ENCODE measurements at places on chromosomes 1 and 21.
A peak's percentile ranks its signal among the peaks of the same experiment; 100 is the strongest.

- DNase-seq = no peak
These were observed 142.6 kb downstream of the DENND1B start for GRCh38 chr1:197632651-197633050.

DNA sequence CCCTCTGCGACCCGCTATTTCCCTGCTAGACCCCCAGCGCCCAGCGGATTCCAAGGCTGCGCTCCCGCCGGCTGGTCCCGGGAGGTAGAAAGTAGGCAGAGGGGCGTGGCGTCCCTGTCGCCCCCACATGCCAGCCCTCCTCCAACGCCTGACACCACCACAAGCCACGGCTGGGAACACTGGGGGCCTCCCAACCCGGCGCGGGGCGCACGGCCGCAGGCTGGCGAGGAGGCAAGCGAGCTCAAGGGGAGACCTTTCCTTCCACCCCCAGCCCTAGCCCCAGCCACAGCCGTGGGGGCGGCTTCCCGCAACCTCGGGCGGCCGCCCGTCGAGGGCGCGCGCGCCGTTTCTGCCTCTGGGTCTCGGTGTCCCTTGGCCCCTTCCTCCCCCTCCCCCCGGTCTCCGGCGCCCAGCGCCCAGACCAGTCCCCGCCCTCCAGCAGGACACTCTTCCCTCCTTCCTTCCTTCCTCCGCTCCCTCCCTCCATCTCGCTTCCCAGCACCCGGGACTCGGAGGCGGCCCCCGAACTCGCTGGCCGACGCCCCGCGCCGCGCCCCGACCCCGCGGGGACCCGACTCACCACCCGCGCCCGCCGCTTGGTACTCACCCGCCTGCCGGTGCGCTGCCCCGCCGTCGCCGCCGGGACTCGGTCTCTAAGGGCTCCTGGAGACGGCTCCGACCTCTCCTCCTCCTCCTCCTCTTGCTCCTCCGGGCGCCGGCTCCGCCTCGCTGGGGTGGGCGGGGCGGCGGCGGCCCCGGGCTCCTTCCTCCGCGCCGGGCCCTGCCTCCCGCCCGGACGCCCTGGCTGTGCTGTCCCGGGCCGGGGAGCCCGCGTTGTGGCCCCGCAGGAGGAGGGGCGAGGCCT lies at the start of gene GNG12:
TSS of gene GNG12 (minus strand) at position 731 of the 865 bp plus-strand sequence. CDS start 125,781 bp downstream, outside the sequence.
- peak; percentile 63 for DNase-seq

- DNase-seq = no peak
These were observed 53.7 kb upstream of the CACYBP start for GRCh38 chr1:174946031-174946430.

DNA sequence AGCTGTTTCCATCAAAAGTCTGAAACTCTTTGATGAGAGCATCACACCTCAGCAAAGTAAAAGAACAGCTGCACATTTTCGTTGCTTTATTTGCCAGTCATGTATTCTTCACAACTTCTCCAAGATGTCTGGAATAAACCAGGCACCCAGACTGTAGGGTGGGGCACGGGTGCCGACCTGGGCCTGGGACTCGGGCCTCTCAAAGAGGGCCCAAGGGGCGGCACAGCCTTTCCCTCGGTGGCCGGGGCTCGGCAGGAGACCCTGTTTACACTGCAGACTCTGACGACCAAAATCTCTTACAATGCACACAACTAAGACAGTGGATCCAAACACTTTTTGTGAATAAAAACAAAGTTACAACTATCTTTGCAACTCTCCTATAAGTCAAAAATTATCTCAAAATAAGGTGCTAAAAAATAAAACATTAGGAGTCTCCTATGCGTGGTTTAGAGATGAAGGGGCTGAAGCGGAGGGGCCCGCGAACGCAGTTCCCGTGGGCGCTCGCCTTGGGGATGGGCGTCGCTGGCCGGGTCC lies 696 bp downstream of the LSS start:
- DNase-seq = no peak

DNA sequence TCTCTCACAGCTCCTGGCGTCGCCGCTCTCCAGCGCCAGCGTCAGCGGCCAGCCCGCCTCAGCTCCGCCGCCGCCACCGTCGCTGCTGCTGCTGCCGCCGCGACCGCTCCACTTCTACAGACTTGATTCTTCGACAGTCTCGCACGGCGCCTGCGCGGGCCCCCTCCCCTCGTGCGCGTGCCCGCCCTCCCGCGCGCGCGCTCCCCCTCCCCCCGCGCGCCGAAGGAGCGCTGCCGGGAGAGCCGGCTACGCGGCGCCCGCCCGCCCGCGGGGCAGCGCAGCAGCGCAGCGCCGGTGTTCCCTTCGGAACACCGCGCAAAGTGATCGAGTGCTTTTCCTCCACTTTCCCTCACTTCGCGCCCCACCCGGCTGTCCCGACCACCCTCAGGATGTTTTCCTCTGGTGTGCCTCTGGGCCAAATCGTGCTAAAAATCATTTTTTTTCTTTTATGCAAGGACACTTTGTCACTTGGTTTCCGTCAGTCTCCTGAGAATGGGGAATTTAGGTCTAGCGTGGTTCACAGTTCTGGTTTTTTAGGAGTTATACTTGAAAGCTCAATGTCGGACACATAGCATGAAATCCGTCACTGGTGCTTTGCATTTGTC lies at the start of gene IRF2BP2:
TSS of gene IRF2BP2 (minus strand) at position 118 of the 605 bp plus-strand sequence. CDS start 684 bp downstream, outside the sequence.
- DNase-seq = peak; percentile 77

DNA sequence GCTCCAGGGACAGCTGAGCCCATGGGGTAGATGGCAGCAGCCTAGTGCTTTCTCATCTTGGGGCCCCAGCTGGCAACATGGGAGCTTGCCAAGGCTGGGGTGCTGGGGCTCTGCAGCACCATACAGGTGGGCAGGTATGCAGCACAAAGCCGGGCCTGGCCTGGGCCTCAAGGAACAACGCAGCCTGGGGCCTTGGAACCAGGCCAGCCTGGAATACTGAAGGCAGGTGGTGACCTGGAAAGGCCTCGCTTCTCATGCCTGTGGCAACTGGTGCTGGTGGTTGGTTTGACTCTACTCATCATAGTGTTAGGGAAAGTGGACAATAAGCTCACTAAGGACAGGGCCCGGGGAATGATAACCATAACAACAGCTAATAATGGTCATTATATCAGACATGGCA lies 27.0 kb upstream of the SDHB start:
- DNase-seq = no peak

GRCh38 chr1:91734761-91735160 lies 151.2 kb downstream of the TGFBR3 start:
- DNase-seq = no peak

GRCh38 chr1:212641956-212642355 lies 33.4 kb downstream of the ATF3 start:
- no peak for DNase-seq

- DNase-seq = no peak
These were observed 9.4 kb downstream of the COL6A1 start for GRCh38 chr21:45990741-45991605.

GRCh38 chr1:64133036-64133435 lies 70.4 kb upstream of the UBE2U start:
- peak; percentile 87 for DNase-seq

GRCh38 chr1:158115126-158115525 lies 65.6 kb upstream of the CD1D start:
- DNase-seq = no peak

DNA sequence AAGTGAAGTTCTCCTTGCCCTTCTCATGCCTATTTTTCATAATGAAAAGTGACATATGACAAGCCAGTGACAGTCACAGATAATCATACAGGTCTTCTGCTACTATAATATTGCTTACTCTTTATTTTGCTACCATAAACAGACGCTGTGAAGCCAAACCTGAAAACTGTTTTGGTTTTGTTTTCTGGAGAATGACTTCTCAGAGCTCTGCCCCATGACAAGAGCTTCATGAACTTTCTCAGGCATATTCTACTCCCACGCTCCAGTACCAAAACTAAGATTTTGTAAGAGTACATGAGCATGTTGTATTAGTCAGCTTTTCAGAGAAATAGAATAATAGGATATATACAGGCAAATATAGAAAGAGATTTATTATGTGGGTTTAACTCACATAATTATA lies 64.3 kb upstream of the VTCN1 start:
- DNase-seq = no peak

DNA sequence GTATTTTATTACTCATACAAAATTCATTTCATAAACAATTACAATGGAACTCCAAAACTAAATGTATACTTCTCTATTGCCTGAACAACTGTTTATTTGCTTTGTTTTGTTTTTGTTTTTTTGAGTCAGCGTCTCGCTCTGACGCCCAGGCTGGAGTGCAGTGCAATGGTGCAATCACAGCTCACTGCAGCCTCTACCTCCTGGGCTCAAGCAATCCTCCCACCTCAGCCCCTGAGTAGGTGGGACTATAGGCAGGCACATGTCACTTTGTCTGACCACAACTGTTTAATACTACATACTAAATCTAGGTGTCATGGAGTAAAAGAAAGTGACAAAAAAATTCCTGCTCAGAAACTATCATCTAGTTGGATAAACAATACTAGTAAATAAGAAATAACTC lies 49.3 kb downstream of the RAB3GAP2 start:
- DNase-seq = no peak

DNA sequence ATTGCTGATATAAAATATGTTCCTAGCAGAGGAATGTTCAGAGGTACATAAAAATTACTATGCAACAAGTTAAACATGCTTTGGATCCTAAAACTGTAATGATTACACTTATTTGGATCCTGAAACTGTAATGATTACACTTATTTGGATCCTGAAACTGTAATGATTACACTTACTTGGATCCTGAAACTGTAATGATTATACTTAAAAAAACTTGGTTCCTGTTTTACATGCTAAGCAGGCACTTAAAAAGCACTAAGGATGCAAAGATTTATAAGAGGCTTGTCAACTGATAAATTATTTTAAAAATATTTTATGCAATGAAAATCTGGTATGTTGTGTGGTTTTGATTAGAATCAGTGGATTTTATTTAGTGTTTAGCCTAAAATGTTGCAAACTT lies 47.7 kb downstream of the ZNHIT6 start:
- DNase-seq = no peak

DNA sequence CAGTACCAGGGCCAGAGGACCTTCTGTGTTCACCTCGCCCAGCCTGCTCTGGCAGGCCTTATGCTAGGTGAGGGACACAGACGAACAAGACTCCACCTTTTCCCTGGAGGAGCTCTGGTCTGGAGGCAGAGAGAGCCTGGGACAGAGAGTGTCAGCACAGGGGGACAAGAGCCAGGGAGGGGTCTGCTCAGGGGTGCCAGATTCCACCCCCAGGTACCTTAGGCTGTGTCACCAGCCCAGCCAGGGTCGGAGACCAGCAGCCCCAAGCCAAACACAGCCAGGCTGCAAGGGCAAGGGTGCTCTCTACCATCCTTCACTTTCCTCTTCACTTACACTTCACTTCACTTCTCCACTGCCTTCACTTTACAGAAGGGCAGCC lies 4.3 kb upstream of the LRP8 start:
- no peak for DNase-seq

DNA sequence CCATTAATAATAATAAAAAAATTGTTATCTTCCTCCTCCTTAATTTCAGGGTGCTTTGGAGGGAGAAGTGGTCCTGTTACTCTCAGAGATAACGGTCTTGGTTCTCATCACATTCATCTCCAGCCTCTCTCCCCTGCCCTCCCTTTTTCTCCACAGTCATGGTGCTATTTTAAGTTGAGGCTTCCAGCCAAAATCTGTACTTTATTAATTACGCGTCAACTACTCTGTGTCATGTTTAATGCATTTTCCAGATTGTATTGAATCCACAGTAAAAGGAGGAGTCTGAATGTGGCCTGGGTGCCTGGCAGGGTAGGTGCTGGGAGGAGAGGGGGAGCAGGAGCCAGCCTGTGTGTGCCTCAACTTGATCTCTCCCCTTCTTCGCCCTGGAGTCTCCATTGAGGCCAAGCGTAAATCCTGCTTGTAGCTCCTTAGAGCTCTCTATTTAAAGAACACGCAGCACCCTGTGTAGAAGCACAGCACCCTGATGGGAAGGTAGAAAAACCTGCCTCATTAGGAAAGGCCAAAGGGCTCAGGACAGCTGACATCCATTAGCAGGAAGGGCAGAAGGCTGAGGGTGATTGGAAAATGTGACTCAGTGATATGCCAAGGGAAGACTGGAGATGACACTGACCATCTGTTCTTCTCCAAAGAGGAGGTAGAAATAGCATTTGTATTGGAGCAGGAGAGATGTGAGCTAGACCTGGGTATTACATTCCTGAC lies 82.4 kb downstream of the PLXNA2 start:
- no peak for DNase-seq

GRCh38 chr1:53001128-53001527 lies 60.9 kb upstream of the PODN start:
- no peak for DNase-seq

DNA sequence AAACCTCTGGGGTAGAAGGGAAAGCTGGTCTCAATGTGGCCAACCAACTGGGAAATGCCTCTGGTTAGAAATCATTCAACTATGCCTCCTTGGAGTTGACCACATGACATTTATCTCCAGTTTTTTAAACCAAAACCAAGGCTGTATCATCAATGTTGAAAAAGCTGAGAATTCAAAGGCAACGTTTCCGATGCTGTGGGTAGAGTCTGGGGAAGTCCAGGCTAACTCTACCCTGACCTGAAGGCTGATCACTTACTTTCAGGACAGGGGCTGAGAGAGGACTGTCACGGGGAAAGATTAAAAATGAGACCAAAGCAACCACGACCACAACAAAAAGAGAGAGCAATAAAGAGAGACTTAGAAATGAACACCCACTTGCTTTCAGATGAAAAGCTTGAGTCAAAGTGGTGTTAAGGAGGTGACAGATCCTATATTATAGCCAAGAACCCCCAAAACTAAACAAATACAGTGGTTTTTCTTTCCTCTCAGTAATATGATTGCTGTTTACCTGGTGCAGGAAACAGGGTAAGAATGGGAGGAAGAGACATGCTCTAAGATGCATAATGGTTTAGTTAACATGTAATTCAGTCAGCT lies 90.8 kb upstream of the TNFSF4 start:
- no peak for DNase-seq

DNA sequence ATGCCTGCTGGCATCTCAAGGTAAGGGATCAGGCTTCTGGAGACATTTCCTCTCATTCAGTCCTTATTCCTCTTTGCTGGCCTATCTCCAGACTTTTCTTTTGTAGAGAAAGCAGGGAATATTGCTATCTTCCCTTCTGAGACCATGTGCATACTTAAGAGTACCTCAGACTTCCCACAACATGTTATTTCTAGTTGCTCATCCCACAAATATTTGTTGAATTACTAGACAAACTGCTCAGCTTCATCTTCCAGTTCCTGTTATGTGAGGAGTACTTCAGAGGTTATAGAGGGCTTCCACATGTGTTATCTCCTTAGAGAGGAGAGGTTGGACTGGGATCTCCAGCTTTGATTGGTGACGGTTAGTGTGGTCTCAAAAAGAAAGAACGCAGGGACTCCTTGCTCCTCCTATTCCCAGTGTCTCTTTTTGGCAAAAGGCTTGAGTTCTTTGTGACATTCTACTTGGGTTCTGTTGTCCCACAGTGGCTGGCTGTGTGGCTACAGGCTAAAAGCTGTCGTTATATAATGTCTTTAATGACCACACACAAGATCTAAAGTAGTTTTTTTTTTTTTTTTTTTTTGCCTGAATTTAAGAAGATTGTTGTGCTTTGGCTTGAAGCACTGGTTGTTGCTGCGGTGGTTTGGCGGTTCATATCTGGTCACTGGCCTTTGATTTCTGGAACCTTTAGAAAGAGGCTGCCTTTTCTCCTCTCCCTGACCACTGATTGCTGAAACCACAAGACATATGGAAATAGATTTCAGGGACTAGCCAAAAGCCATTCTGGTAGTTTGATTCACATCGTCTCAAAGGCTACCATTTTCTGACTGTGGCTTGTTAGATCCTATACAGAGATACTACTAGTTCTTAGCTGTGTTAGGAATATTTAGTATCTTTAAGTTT lies 78.7 kb downstream of the FGGY start:
- peak; percentile 92 for DNase-seq

Data from brain microvascular endothelial cell (primary cell).